Stimulated activated CD4-positive, alpha-beta T cell treated with anti-CD3 and anti-CD28 coated beads, Interleukin-15, amount 100 ng/mL, for 1 hour (primary cell): ENCODE measurements at places on chromosomes 11 and 22.

DNA sequence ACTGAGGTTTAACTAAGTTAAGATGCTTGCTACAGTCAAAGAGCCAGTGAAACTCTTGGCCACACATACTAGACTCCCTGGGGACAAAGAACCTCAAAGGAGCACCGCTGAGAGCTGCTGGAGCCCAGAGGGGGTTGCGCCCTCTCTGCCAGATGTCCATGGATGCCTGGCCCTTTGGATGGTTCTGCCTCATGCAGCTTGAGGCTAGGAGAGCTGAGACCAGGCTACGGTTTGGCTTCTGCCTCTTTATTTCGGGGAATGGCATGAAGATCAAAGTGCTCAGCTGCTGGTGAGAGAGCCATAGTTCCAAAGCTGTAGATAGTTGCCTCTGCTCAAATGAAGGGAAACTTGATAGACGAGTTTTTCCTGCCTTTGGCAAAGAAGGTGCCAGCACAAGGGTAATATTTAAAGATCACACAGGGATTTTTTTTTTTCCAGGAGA lies 43.0 kb downstream of the RASSF10 start:
- no peak for DNase-seq

GRCh38 chr11:65206901-65207300 lies 25.2 kb downstream of the CAPN1 start:
- no peak for DNase-seq

DNA sequence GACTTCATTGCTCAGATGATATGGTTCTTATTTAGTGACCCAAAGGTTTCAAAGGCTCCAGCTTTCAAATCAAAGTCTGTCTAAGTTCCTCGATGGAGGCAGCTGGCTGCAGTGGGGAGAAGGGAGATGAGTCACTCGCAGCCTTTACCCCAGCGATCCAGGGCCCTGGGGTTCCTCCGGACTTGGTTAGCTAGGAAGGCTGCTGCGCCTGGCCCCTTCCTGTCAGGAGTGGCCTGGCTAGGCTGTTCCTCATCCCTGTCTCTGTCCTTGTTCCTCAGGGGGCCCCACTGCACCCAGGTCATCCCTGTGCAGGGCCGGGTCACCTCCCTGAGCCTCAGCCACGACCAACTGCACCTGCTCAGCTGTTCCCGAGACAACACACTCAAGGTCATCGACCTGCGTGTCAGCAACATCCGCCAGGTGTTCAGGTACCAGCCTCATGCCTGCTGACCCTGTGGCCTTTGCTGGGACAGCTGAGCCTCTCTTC lies 13.9 kb downstream of the ATG16L2 start:
- DNase-seq, result no peak

DNA sequence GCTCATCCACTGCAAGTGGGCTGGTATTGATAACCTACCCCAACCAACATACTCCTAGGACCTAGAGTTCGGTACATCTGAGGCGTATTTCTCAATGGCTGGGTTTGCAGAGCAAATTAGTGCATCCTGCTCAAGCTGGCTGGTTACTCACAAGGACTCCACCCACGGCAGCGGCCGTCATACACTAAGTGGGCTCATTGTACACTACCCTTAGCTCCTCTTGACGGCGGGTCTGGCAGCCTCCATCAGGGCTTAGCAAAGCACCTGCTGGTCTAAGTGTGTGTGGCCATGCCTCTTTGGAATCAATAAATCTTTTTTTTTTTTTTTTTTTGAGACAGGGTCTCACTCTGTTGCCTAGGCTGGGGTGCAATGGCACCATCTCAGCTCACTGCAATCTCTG lies 20.2 kb upstream of the KCNJ11 start:
- DNase-seq, result no peak

DNA sequence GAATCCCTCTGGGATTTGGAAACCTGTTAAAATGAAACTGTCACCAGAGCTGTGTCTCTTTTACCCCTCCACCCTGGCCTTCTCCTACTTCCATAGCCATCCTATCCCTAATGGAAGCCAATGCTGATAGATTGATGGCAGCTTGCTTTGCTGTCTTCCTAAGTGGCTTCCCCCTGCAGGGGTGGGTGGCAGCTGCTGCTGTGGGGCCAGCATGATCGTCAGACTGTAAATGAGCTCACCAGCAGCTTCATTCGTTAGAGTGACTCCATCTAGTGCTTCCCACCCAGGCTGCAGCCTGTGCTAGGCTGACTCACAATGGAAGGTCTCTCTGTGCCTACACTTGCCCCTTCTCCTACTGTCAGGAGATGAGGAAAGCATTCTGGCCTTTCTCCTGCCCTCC lies 311.0 kb downstream of the BUD13 start:
- no peak for DNase-seq

GRCh38 chr22:39078329-39078728 lies 1.3 kb downstream of the APOBEC3G start:
- DNase-seq, result no peak

DNA sequence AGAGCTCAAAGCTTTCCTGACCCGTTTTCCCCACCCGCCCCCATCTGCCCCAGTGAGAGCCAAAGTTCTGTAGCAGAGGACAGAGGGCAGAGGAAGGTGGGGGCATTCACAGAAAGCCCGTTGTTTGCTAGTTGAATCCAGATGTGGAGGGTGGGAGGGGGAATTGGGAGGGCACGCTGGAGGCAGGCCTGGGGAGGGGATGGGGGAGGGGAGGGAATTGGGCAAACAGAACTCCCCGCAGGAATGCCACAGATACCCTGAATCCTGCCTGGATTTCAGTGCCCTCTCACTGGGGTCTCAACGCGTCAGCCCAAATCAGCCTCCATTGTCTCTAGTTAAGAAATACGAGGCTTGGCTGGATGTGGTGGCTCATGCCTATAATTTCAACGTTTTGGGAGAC lies 12.9 kb upstream of the OAF start:
- no peak for DNase-seq

DNA sequence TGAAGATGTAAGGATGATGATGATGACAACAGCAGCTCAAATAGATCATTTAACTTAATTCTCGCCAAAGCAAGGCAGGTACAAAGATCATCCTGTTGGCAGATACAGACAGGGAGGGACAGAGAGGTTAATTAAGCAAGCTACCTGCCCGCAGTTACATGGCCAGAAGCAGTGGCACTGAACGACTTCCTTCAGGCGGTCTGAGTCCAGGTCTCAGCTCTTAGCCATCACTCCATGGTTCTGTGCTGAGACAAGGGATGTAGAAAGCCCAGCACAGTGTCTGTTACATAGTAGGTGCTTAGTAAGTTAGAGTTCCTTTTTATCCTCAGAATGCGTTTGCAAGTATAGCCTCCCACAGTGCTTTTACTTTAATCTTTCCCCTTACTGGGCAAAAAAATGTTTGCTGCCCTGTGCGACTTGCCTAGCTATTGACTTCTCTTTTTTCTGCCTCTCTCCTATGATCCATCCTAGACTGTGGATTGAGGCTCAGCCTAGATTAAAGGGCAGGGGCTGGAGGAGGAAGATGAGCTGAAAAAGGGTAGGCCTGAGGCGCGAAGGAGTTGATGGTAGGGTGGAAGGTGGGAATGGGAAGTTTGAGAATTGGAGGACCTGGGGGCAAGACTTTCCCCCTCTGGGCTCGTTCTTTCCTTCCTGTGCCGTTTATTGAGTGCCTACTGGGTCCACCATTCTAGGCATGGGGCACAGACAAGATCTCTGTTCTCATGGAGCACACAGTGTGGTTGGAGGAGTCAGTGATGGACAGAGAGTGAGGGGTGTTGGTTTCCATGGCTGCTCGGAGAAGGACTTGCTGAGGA lies 108.2 kb upstream of the OR4B1 start:
- no peak for DNase-seq

- no peak for DNase-seq
Measured at GRCh38 chr11:84853841-84854497, 773.2 kb downstream of the DLG2 start.

DNA sequence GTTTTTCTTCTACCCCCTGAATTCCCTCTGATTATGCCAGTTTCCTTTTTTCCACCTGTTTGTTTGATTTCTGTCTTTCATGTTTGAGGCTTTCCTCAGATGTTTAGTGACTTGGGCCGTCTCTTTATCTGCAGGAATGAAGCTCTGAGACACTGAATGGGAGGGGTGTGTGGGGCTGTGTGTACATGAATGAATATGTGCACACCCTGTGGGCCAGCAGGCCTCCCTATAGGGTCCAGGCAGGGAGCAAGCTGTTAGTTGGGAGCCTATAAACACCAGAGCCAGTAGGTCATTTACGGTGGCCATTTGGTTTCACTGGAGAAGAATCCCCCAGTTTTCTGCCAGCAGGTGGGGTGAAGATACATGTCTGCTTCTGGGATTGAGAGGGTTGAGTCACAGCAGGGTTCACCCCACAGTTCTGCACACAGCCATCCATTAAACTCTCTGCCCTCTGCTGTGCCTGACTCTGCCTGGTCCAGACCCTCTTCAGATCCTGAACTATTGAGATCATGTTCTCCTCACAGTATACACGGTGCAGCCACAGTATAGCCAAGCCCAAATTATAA lies 34.8 kb downstream of the BARX2 start:
- DNase-seq, result no peak

DNA sequence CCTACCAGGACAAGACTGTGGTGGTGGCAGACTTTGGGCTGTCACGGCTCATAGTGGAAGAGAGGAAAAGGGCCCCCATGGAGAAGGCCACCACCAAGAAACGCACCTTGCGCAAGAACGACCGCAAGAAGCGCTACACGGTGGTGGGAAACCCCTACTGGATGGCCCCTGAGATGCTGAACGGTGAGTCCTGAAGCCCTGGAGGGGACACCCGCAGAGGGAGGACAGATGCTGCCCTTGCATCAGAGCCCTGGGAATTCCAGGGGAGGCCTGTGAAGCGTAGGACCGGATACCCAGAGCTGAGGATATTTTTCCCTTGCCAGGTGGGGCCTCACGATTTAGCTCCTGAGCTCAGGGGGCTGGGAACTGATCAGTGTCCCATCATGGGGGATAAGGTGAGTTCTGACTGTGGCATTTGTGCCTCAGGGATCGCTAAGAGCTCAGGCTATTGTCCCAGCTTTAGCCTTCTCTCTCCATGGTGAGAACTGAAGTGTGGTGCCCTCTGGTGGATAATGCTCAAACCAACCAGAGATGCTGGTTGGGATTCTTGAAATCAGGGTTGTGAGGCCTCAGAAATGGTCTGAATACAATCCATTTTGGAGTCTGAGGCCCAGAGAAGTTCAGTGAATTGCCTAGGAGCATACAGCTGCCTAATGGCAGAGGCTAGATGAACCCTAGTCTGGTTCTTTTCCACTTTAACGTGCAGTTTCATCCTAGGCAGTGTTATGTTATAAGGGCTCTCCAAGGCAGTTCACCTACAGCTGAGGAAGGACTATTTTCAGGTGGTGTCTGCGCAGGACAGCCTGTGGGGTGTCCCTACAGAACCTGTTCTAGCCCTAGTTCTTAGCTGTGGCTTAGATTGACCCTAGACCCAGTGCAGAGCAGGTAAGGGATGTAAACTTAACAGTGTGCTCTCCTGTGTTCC lies 19.5 kb downstream of the PIK3IP1 start:
- DNase-seq, result no peak

- no peak for DNase-seq
Measured at GRCh38 chr11:102429691-102430090, 22.9 kb downstream of the TMEM123 start.

- DNase-seq, result no peak
Measured at GRCh38 chr11:60921777-60922335, 2.4 kb upstream of the TMEM132A start.

GRCh38 chr11:5369789-5370188 lies 13.8 kb upstream of the OR51M1 start:
- DNase-seq, result no peak

GRCh38 chr11:120581313-120581712 lies 69.8 kb downstream of the GRIK4 start:
- no peak for DNase-seq

GRCh38 chr11:86990515-86990914 lies 35.3 kb upstream of the FZD4 start:
- no peak for DNase-seq

DNA sequence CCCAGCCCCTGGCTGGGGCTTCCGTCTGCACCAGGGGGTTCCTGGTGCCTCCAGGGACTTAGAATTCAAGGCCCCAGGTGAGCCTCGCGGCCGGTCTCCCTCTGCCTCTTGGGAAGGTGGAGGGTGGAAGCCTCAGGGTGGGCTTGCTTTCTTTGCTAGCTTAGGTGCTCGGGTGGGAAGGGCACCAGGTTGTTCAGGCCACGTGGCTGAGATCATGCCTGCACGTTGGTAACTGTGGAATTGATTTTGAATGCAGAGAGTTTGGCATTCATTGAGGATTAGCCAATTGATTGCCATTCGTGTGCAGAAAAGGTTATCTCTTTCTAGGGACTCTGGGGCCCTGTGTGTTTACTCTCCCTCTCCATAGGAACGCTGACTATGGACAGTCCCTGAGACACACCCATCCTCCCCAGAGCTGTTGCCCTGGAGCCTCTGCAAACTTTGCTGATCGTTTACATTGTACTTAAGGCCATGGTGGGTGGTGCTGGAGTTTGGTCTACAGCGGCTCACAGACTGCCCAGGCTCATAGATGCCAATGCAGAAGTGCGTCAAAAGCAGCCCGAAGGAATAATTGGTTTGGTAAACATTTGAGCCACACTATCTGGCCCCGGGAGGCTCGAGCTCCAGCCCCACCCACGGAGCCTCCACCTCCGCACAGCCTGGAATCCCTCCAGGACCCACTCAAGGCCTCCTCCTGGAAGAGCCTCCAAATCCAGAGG lies 1457.7 kb downstream of the BRD1 start:
- no peak for DNase-seq

DNA sequence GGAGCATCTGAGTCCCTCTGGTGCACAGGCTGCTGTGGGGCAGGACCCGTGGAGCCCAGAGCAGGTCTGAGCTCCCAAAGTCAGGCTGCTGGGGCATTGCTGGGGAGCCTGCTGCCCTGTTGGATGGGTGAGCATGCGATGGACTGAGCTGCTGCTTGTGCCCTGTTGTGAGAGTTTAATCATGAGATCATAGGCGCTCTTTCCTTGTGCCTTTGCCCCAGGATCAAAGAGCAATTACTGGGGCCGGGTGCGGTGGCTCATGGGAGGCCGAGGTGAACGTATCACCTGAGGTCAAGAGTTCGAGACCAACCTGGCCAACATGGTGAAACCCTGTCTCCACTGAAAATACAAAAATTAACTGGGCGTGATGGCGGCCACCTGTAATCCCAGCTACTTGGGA lies 37.5 kb downstream of the MUC6 start:
- no peak for DNase-seq

DNA sequence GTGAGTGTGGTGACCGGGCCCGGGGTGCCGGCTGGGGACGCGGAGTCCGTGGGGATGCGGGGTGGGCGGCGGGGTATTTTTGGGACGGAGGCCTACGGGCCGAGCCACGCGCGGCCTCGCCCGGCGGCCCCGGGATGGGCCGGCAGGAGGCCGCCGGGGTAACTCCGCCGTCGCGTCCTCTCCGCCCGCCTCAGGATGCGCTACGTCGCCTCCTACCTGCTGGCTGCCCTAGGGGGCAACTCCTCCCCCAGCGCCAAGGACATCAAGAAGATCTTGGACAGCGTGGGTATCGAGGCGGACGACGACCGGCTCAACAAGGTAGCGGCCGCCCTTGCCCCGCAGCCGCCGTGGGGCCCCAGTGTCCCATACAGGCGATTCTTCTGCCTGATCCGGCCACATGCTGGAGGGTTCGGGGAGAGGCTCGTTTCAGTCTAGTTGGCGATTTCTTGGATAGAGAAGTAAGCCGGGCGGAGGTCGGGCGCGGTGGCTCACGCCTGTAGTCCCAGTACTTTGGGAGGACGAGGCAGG lies 337 bp downstream of the RPLP2 start:
- no peak for DNase-seq
